ENCODE measurements at places on chromosomes 1 and 21.

DNA sequence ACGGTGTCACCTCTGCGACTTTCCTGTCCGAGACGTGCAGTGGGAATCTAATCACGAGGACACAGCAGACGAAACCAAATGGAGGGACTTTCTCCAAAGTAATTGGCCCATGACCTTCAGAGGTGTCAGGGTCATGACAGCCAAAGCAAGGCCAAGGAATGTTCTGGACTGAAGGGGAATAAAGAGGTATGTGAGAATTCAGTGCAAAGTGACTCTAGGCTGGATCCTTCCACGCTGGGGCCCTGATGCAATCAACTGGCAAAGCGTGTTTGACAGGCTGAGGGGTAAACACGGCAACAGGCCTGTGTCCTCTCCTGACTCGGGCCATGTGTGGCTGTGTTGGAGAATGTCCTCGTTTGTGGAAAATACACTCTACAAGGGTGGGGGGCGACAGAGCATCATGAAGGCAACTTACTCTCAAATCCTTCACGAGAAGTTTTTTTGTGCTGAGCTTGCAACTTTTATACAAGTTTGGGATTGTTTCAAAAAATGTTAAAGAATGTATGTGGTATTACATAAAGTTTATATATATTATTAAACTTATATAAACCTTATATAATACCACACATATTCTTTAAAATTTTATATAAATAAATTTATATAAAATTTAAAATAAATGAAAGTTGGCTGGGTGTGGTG, 1.7 kb downstream of the CFAP74 start:
- DNase-seq = no peak

DNA sequence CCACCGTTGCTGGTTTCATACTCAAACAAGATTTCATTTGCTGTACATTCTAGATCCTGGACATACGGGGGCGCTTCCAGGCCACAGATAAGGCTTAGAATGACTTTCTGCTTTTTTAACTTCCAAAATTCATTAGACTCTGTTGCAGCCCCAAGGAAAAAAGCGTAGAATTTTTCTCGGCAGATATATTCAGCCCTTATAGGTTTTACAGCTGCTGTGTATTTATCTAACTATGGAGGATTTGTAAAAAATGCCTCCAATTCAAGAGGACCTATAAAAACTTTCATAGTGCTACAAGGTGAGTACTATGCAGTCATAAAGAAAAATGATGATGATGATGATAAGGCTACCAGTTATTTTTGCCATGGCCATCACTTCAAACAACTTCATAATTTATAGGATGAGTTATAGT, 51.6 kb downstream of the SLC30A10 start:
- no peak for DNase-seq

DNA sequence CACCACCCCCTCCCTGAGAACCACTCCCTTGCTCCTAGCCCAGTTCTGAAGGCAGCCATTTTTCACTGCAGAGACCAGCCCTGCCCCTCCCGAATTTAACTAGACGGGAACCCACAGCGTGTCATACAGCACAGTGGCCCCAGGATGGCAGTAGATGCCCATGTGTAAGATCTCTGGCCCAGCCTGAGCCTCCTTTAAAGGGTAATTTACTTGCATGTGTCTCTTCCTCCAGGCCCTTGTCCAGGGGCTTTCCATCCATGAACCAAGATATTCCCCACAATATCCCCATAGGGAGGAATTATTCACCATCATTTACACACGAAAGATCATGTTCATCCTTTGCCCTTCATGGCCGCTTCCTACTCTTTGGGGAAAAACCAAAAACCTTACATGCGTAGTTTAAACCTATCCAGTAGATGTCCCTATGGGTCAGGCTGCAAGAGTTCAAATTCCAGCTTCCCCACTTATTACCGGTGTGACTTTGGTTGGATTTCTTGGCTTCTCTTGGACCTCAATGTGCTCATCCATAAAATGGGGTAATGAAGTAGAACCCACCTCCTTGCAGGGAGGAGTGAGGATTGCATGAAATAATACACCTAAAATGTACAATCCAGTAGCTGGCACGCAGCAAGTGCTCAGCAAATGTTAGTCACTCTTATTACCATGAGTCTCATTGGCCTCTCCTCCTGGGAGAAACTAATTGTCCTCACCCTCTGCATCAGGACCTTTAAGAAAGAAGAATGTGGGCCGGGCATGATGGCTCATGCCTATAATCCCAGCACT, 4.0 kb upstream of the LACTBL1 start:
- DNase-seq = peak; percentile 35

- no peak for DNase-seq
Observed at GRCh38 chr1:9760824-9761223, 62.9 kb downstream of the CLSTN1 start.

- DNase-seq = no peak
Observed at GRCh38 chr1:210104103-210104502, 128.5 kb upstream of the SERTAD4 start.

- DNase-seq = no peak
Observed at GRCh38 chr1:188372821-188373220, 1544.1 kb downstream of the PLA2G4A start.

DNA sequence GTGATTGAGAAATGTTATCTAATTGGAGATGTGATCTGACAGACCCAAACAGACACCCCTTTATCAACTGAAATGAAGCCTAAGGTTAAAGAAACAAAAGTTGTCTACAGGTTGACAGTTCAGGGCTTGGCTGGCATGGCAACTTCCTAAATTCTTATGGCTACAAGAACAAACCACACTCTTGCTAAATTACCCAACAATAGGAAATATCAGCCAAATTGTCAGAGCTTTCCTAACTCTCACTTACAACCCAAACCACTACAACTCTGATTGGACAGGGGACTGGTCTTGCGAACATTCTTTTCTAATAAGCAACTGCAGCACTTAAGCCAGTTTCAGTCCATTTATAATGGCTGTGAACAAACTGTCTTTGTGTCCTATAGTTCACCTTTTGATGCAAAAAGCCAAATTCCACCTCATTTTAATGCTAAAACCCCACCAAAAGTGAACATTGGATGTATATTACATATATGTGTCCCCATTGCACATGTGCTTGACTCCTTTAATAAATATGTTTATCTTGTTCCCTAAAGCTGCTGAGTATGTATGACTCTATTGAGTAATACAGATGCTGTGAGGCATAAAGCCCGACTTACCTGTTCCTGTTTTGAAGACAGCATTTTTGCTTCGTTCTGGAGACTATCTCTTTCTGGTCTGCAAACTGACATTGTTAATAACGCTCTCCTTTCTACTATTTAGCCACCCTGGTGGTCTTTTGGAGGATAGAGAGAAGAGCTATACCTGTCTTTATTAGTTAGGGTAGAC, 101.3 kb upstream of the HMCN1 start:
- DNase-seq = no peak

DNA sequence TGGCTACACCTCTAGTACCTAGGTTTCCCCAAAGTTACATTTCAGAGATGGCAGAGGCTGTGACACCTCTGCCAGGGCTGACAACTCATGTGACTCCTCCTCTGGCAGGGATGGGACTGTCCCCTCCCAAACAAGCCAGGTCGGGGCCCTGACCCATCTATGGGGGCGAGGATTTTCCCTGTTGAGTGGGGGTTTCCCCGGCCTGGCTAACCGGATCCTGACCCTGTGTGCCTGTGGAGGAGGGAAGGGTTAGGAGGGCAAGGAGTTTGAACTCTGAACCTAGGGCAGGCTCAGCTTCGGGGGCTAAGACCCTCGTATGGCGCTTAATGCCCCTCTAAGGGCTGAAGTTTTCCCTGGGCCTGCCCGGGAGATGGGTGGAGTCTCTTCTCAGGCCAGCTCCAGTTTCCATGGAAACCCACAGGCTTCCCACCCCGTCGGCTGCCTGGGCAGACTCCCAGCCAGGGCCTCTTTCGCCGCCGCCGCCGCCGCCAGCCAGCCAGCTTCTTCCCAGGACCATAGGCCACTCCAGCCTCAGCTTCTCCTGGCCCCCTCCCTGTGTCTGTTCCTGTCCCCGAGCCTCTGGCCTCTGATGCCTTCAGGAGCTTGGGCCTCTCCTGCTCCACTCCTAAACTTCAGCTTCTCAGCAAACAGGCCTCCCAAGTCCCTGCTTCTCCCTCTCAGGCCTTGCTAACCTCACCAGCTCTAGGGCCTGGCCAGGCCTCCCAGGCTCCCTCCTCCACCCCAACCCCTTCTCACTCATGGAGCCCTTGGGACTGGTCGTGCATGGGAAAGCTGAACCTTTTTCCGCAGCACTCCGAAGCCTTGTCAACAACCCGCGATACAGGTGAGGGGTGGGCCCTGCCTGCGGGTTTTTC, at the start of gene BTBD19:
Gene BTBD19 (plus strand): TSS at position 461 of the 875 bp plus-strand sequence. CDS start 298 bp downstream, at position 759.
- no peak for DNase-seq

GRCh38 chr1:22428672-22429071, 23.0 kb upstream of the ZBTB40 start:
- no peak for DNase-seq

GRCh38 chr1:224739997-224740684, 124.0 kb downstream of the CNIH3 start:
- DNase-seq = no peak

GRCh38 chr1:89578946-89579684, 53.8 kb upstream of the LRRC8C start:
- no peak for DNase-seq

DNA sequence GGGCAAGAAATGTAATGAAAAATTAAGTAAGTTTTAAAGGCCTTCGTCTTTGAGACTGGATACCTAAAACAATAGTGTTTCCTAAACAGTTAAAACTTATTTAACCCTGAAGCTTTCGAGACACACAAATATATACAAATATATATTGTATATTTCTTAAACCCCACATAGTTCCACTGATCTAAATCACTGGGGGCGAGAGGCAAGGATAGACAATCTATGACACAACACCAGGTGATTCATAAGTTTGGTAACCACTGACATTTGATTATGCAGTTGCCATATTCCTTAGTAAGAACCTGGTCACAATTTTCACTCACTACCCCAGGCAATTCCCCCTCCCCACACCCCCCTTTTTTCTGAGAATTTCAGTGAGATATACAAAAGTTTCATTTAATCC, 55.3 kb upstream of the BOLA1 start:
- DNase-seq = no peak

DNA sequence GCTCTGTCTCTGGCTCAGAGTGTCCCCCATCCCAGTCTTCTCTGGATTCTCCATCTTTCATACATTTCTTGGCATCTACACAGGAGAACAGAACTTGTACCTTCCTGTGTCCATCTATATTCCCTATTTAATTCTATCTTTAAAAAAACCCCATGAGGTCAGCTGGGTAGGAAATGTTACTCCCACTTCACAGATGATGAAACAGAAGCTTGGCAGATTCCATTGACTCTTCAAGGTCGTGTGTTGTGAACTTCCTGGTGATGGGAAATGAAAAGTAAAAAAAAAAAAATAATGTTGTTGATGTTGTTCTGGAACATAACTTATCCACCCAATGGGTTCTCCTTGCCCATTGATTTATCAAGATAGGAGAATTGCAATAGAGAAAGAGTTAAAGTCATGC, 8.9 kb downstream of the CHI3L2 start:
- no peak for DNase-seq

DNA sequence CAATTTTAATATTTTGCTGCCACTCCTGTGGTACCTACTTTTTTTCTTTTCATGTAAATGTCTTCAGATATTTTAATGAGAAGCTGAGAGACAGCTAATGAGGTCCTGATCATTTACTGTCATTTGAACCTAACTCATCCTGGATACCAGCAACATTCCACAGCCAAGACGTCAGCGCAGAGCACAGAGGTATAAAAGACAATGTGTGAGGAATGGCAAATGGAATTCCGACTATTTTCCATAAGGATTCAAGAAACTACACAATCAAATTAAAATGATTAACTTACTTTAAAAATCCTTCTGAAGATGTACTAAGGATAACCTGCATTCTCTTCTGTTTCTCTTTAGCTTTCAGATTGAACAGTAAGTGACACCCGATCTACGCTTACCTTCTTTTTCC, 38.8 kb downstream of the HEATR1 start:
- no peak for DNase-seq

DNA sequence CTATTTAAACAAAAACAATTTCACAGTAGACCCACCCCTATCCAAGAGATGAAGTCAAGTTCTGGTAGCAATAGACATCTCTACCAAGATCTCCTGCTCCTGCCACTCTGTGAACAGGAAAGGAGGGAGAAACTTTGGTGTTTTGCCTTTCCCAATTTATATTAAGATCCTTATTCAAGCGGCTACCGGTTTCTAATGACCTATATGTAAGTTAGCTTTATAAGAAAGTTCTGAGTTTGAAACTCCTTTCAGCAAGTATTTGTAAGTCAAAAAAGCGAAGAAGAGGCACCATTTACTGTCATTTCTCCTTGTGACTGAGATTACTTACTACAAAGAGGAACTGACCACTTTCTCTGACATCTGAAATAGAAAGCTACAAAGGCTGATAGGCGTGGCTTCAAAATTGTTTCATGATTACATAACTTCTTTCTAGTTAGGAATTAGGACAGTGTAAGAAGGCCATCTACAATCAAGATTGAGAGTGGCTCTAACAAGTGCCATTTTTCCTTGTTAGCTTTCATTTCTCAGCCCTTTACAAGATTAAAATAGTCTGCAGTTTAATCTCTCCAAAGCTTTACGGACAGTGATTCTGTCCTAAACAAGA, at the start of gene MNDA:
Gene MNDA (plus strand): TSS at position 448 of the 604 bp plus-strand sequence. CDS start 10,803 bp downstream, outside the sequence.
- no peak for DNase-seq

DNA sequence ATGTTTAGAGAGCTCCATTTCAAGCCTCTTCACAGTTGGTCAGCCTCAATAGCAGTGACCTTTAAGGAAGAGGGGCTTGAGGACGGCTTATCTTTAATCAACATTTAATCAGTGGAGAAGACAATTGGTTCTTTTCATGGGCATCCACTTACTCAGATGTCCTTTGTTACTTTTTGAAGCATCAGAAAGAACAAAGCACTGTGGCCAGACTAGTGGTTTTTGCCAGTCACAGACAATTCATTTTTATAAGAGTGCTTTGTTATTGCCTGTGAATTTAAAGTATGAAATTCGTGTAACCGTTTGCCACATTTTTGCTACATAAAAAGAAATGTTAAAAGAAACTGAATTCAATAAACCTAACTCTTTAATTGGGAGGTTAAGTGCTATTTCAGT, 222.8 kb downstream of the TPR start:
- DNase-seq = no peak

DNA sequence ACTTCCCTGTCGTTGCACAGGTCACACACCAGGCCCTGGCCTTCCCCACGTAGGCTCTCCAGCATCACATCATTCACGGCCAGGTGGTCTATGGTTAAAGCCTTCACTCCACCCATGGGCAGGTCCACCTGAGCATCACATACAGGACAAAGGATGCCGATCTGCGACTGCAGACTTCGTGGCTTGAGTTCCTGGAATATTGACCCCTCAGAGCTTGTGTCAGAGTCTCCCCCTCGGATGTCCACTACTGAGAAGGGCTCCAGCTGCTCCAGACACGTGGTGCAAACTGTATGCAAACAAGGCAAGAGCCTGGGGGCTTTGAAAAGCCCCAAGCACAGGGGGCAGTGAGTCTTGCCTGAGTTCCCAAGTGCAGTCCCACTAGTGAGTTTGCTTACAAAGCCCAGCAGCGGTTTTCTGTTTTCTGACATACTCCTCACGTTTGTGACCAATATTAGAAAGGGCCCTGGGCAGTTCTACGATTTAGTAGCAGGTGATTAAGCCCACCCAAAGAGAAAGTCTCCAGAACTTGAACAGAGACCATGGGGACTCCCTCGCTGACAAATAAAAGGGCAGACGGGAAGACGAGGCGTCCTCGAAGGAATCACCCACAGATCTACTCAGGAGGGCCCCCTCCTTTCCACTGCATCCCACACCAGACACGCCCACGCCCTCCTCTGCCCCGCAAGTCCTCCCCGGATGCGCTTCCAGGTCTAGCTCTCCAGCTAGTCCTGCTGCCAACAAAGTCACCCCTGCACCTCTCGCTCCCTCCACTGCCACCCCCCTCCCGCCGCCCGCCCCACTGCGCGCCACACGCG, 568 bp downstream of the TRIM45 start:
- DNase-seq = peak; percentile 13

All from 8988T (cell line).